ENCODE measurements at places on chromosomes 12 and 14.

DNA sequence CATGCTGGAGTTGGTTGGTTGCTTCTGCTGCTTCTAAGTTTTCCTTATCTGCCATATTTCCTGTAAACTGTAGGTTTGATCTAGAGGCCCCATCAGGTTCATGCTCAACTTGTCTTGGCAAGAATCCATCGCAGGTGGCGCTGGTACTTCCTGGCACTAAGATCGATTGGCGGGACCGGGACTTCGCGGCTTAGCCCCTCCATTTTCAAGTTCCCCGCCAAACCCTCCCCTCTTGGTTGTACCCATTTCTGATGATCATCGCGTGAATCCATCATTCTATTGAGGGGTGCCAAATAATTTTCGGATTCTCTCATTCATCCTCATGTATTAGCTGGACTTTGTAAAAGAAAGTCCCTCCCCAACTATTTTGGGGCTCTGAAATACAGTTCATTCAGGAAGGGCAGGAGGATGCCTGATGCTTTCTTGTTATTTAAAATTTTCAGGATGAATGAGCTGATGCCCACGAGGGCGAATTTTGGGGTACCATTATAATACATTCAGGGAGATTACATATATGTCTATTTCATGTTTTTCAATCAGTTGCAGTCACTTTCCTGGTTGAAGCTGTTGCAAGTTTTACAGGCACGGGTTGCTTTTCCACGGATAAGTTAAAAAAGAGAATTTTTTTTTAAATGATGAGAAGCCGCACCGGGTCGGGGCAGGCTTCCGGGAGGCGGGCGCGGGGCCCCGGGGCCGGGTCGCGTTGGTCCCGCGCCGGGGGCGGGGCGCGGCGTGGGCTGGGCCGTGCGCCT is 395 bp upstream of the BRI3BP start:
- DNase-seq, result no peak

DNA sequence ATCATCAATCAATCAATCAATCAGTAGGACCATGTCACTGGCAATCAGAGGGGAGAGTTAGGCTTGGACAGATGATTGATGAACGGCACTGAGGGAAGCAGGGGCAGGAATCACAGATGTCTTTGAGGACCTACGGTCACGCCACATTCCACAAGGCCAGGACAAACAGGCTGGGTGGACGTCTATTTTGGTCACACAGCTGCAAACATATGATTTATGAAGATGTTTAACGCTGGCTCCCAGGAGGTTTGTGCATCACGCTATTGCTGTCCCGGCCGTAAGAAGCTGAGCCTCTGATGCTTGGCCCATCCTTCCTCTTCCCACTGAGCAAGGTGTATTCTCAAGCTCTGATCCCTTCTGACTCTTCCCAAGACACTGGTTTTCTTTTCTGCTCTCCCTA is 160.8 kb downstream of the FOXN3 start:
- DNase-seq, result no peak

GRCh38 chr12:67650388-67651131 is 2.0 kb downstream of the DYRK2 start:
- no peak for DNase-seq

DNA sequence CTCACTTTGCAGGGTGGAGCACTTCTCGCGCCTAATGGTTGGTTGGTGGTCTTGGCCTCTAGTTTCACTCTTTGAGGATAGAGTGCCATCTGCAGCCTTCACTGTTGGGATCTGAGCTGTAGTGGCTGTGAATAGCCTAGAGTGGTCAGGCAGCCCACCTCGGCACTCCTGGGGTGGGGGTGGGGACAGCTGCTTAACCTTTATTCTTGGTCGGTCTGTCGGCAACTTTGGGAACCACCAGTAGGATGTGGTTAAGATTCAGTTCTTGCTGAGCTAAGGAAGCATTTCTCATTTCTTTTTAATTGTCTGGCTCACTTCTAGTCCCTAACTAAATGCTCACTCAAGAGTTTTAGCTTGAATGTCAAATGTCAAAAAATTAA is 21.1 kb downstream of the TMBIM6 start:
- DNase-seq, result no peak

GRCh38 chr12:17992002-17992656 is 97.9 kb downstream of the RERGL start:
- no peak for DNase-seq

Measured in breast epithelium (tissue), 4 donors.